ENCODE measurements at places on chromosomes 12 and 14.
A peak's percentile ranks its signal among the peaks of the same experiment; 100 is the strongest.

DNA sequence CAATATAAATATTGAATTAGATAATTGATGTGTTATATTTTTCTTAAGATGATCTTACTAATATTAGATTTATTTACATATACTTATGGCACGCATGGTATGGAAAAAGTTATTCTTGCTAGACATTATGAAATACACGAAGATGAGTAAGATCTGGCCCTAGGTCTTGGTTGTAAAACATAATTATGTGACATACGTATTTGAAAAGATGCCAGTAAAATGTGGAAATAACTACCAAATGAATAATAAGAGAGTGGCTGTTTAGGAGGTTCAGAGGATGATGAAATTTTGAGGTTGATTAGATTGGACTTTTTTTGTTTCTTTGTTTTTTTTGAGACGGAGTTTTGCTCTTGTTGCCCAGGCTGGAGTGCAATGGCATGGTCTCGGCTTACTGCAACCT, 41.3 kb downstream of the FANCM start:
- DNase-seq = peak; percentile 58

- DNase-seq = no peak
Measured at GRCh38 chr12:53483225-53483978, 15.9 kb downstream of the MAP3K12 start.

DNA sequence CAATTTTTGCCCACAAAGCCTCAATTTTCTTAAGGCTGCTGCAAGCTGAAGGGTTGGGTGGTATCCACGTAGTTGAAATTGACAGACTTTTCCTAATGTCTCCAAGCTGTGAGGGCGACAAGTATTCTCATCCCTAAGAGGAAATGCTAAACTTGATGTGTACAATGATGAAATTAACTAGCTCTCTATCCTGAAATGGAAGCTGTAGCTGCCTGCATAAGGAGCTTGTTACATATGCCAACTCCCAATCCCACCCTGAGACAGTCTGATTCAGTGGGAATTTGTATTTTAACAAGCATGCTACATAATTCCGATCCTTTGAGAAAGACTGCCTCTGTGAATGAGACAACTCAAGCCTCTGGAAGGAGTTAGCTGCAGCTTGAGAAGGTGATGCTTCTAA, 45.7 kb upstream of the MDM1 start:
- DNase-seq = no peak

DNA sequence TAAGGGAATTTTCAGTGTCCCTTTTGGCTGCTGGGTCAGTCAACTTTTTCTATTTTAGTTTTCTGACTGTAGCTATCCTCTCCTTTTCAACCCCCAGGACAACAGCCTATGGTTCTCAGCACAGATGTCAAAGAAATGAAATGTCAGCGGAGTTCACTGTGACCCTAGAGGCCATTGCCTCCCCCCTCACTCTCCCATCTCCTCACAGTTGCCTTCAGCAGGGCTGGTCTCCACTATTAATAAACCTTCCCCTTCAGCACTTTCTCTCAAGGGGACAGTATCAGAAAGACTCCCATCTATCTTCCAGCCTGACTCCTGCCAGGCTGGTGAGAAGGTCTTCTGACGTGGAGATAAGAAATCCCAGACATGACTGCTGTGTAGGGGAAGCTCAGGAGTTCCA, 137.1 kb upstream of the WSCD2 start:
- no peak for DNase-seq

Data from astrocyte of the spinal cord (primary cell).